Stimulated activated CD4-positive, alpha-beta T cell treated with anti-CD3 and anti-CD28 coated beads, Interleukin-12 subunit alpha, Interleukin-12 subunit beta, amount 100 ng/mL, for 4 hours (primary cell): ENCODE measurements at places on chromosomes 12 and 14.

DNA sequence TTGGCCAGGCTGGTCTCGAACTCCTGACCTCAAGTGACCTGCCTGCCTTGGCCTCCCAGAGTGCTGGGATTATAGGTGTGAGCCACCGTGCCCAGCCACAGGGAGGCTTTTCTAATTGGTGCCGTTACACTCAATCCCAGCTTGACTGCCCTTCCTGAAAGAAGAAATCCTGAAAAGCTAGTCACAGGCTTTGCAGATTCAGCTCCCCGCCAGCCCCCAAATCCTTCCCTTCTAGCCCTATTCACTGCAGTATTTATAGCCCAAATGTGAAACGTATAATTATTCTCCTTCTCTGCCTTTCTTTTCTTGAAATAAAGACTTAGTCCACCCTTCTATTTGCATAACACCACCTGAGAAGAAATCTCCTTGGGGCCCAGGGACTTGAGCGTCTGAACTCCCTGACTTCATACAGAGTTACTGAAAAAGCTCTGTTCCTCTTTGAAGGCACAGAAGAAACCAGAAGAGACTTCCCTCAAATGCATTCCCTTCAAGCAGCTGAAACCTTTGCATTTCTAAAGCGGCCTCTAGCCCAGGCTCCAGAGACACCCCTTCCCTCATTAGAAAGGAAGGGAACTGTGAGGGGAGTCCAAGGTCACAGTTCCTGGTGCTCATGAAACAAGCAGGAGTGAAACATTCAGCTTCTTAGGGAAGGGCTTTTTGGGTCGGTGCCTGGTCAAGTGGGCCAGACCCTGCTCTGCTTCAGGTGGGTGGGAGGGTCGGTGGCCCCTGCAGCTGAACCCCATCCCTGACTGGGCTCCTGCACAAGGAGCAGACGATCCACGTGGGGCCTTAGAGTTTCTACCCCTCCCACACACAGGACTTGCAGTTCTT lies 42.3 kb upstream of the BATF start:
- no peak for DNase-seq

- DNase-seq, result no peak
These were observed 34.6 kb downstream of the HECTD4 start for GRCh38 chr12:112347581-112347982.

GRCh38 chr12:94429633-94430032 lies 30.0 kb downstream of the CEP83 start:
- DNase-seq, result no peak

GRCh38 chr12:92871116-92871515 lies 58.0 kb downstream of the EEA1 start:
- no peak for DNase-seq

GRCh38 chr12:130557886-130558765 lies 158.0 kb downstream of the RIMBP2 start:
- DNase-seq, result no peak

DNA sequence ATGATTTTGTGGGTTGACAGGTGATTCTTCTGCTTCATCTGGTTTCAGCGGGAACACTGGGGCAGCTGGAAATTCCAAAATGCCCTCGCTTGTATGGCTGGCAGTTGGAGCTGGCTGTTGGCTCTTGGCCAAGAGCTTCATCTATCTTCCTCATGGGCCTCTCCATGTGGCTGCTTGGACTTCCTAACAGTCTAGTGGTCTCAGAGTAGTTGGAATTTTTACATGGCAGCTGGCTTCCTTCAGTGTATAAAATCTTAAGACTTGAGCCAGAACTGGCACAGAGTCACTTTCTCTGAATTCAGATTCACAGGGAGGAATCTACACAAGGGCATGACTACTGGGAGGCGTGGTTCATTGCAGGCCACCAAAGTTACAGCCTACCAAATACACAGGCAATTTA lies 204.9 kb upstream of the RMST start:
- DNase-seq, result no peak

DNA sequence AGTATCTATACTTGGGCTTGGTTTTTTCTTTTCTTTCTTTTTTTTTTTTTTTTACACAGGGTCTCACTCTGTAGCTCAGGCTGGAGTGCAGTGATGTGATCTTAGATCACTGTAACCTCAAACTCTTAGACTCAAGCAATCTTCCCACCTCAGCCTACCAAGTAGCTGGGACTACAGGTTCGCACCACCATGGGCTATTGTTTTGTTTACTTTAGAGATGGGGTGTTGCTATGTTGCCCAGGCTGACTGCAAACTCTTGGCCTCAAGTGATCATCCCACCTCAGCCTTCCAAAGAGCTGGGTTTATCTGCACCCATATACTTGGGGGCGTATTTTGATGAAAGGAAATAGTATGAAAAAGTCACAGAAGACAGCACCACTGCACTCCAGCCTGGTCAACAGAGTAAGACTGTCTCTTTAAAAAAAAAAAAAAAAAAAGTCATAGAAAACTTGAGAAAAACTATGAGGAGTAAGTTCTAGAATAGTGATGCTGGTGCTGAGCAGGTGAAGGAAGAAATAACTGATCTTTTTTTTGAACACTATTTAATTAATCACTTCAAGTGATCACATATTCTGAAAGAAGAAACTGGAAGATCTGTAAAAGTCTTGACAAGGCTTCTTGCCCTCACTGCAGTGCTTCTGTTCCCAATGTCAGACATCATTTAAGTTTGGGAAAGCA lies 53.8 kb upstream of the NPFF start:
- DNase-seq, result no peak

GRCh38 chr12:121814429-121815119 lies 10.8 kb downstream of the SETD1B start:
- DNase-seq, result no peak

- DNase-seq, result peak; percentile 28
These were observed 1.2 kb downstream of the PELI2 start for GRCh38 chr14:56119201-56119981.

- DNase-seq, result no peak
These were observed 120.5 kb downstream of the SLC25A47 start for GRCh38 chr14:100443603-100444002.

GRCh38 chr12:105337391-105337790 lies 6.9 kb downstream of the C12orf75 start:
- no peak for DNase-seq

GRCh38 chr14:94126800-94127199 lies 2.6 kb downstream of the IFI27L2 start:
- DNase-seq, result no peak

GRCh38 chr14:69536971-69537370 lies 37.7 kb downstream of the CCDC177 start:
- no peak for DNase-seq

- no peak for DNase-seq
These were observed 209.4 kb downstream of the PCNX1 start for GRCh38 chr14:71116568-71117122.

DNA sequence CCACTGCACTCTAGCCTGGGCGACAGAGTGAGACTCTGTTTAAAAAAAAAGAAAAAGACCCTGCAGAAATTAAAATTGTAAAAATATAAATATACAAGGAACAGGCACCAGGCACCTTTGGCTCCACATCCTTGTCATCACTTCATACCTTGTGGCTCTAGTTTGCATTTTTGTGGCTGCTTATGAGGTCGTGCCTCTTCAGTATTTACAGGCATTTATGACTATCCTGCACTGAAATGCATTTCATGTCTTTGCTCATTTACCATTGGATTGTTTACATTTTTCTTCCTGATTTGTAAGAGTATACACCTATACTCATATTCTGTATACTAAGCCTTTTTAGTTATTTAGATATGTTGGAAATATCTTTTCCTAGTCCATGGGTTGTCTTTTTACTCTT lies 20.1 kb downstream of the BICD1 start:
- DNase-seq, result no peak

DNA sequence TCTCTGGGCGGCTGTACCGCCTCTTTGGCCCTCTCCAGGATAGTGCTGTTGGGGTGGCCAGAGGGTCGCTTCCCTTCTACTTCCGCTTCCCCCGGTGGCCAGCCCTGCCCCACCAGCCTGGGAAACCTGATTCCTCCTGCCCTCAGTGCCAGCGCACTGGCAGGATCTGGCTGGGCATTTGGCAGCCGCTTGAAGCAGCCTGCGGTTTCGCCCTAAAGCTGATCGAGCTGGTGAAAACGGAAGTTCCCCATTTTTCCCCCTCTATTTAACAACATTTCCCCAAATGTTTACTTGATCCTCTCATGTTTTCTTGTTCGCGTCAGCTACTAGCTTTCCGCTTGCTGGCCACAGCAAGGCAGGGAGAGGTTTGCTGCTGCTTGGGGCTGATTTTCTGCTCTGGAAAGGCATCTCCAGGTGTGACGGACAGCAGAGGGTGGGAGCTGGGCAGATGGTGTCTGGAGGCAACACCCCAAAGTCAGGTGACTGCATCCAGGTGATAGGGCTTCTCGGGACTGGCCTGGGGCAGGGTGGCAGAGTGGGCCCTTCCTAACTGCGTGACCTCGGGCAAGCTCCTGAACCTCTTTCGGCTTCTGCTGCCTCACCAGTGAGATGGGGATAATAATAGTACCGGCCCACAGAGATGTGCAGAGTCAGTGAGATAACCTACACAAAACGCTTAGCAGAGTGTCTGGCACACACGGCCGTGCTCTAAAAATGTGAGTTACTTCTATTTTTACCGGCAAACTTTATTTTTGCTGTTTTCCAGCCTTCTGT lies 53.1 kb downstream of the TSPAN9 start:
- DNase-seq, result no peak

- no peak for DNase-seq
These were observed 40.9 kb upstream of the MBIP start for GRCh38 chr14:36361210-36361853.

DNA sequence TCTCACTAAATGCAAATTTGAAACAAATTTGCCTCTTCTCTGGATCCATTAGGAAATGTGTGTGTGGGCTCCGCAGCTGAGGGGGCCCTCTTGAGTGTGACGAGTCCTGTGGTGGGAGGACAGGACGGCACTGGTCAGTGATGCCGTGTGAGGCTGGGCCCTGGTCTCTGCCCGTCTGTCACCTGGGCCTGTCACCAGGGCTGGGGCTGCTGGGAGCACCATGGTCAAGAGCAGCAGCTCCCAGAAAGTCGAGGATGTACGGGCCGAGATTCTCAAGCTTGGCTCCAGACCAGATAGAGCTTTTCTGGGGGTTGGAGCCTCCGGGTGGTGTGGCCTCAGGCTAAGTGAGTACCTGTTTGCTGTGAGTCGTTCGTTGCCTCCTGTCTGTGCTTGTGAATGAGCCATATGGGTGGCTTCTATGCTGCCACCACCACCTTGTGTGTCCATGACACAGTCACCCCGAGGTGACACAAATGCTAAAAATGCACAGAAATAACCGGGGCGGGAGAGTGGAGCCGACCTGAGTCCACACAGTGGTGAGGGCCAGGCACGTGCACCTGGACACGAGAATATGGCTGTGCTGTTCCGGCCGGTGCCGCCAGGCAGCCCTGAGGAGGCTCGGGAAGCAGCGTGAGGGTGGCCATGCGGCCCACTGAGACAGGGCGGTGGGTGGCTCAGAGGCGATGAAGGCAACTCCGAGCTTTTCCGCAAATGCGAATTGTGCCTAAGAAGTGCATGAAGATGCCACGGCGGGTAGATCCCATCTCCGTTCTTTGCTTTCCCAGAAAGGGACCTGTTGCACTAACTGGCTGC lies 8.7 kb downstream of the PGAM5 start:
- no peak for DNase-seq

GRCh38 chr14:65915125-65915524 lies 502.6 kb downstream of the FUT8 start:
- no peak for DNase-seq

GRCh38 chr14:93015064-93015463 lies 92.1 kb downstream of the CHGA start:
- no peak for DNase-seq

GRCh38 chr12:3117591-3118015 lies 40.4 kb downstream of the TSPAN9 start:
- DNase-seq, result no peak
